SW 1271 (cell line): ENCODE measurements at places on chromosomes 3 and 15.

DNA sequence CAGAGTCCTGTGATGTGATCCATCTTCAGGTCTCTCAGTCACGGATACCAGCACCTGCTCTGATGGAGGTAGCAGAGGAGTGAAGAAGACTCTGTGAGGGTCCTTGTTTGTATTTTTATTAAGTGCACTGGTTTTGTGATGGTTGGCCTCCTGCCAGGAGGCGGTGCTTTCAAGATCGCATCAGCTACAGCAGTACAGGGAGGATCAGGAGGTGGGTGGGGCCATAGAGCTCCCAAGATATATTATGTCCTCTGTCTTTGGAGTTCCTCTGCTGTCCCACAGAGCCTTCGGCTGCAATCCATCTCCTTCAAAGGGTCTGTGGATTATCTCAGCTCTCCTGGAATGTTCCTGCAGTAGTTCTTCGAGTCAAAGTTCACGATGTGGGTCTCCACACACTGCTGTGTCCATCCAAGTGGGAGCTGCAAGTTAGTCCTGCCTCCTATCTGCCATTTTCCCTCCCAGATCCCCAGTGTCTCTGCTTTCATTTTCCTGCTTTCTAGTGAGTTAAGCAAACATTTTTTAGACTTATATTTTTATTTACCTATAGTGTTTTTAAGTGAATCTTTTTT, 54.7 kb downstream of the TM2D3 start:
- DNase-seq, result no peak

- no peak for DNase-seq
Measured at GRCh38 chr3:29245441-29245840, 35.4 kb upstream of the RBMS3 start.

- no peak for DNase-seq
Measured at GRCh38 chr3:39191111-39191510, 1.3 kb downstream of the XIRP1 start.

- DNase-seq, result no peak
Measured at GRCh38 chr3:112302881-112303763, 9.1 kb upstream of the SLC9C1 start.

DNA sequence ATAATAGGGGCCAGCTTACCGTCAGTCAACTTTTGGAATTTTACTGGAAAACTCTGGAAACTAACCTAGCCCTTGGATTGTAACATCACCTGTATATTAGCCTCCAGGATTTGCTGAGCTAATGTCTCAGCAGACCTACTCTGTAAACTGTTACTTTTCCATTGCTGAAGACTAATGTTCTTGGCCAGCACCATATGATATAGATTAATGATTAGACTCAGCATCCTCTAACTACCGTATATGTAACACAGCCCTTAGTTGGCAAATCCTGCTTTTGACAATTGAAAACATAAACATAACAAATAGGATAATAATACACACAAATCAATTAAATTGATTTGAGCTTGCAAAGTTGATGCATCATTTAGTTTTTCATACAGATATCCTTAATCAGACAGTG, 26.6 kb upstream of the GBE1 start:
- DNase-seq, result no peak

- no peak for DNase-seq
Measured at GRCh38 chr3:15292765-15293522, 39.4 kb downstream of the SH3BP5 start.

DNA sequence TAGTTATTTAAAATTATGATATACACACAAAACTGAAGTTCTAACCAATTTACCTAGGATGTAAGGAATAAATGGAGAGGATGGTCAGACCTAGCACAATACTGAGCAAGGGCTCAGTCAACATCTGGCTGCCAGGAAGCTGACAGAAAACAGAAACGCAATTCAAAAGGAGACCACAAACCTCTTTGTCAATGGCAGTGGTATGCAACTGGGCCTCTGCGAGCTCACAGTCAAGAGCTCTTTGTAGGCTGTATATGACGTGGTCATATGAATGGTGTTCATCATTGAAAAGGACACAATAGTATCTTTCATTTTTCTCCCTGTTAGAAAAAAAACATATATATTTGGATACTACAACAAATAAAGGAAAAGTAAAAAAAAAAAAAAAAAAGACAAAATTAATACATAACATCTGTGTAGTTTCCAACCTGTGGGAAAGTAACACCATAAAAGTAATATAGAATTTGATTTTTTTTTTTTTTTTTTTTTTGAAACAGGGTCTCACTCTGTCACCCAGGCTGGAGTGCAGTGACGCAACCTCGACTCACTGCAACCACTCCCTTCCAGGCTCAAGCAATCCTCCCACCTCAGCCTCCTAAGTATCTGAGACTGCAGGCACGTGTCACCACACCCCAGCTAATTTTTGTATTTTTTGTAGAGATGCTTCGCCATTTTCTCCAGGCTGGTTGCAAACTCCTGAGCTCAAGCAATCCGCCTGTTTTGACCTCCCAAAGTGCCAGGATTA, 37.9 kb downstream of the UBR1 start:
- no peak for DNase-seq

DNA sequence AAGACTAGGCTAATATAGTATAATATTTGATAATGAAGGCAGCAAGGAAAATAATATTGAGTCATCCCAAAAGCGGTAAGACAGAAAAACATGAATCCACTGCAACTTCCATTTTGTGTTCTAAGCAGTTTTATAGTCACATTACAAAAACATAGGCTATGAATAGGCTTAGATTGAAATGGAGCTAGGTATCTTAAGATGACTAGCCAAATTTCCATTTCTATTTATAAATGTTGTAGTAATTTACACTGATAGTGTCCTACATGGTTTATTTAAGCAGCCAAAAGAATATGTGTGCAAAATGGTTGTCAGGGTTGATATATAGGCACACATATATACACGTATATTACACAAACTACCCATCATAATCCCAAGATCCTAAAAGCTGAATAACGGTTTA, 82.0 kb downstream of the VPS13C start:
- no peak for DNase-seq

GRCh38 chr3:134754768-134755559, 40.1 kb upstream of the EPHB1 start:
- no peak for DNase-seq

- no peak for DNase-seq
Measured at GRCh38 chr3:94395851-94396250, 333.0 kb downstream of the NSUN3 start.

GRCh38 chr15:52181938-52182780, 9.0 kb downstream of the GNB5 start:
- DNase-seq, result no peak
